ENCODE measurements at places on chromosomes 3 and 15. TPM values are rescaled to one million over a fixed set of nuclear protein-coding genes. Genes with fewer than 3 reads are reported as not detected.

GRCh38 chr3:171315919-171316318 lies 144.3 kb downstream of the TNIK start:
- H3K36me3 ChIP-seq, result no peaks in the 10 kb centered on the region
- H3K27ac ChIP-seq, result no peak overlapping the region
- H3K4me1 ChIP-seq, result peaks cover 6% of the 10 kb centered on the region
- no peak overlapping the region for H3K4me3 ChIP-seq

DNA sequence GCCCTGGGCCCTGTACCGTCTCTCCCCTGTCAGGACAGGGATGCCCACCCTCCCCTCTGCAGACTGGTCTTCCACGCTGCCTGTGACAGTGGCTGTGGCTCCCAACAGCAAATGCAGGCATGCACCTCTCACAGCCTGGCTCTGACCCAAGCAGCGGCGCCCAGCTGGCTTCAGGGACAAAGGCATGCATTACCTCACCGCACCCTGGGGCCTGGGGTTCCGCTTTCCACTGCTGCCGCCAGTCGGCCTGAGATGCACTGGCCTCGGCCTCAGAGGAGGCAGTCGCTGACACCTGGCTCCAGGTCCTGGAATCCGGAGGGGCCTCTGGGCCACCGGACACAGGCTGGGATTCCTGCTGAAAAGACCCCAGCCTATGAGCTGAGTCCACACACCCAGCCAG lies 70.3 kb downstream of the SCN5A start:
- H3K27ac ChIP-seq, result no peak overlapping the region
- no peaks in the 10 kb centered on the region for H3K27me3 ChIP-seq
- no peaks in the 10 kb centered on the region for H3K4me1 ChIP-seq
- DNase-seq, result peak; percentile 35
- no peak overlapping the region for H3K4me3 ChIP-seq
- no peaks in the 10 kb centered on the region for H3K36me3 ChIP-seq

- H3K27ac ChIP-seq, result no peak overlapping the region
- no peak for DNase-seq
- no peak overlapping the region for H3K4me3 ChIP-seq
- no peaks in the 10 kb centered on the region for H3K4me1 ChIP-seq
These were observed 17.5 kb downstream of the PLA2G4F start for GRCh38 chr15:42138968-42139386.

DNA sequence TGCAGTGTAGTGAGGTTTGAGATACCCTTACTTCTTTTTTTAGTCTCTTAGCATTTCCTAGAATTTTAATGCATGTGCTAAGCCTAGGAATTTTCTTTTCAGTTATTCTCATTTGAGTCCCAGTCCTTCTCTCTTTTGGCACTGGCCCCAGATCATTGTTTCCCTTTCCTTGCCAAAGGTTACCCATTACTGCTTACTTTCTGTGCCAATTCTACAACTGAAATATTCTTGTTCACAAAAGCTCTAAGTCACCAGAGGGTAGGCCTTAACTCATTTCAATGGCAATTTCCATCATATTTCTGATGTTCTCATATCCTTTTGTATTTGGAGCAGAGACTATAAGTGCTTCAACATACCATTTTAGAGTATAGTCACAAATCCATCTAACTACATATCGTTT lies 199.6 kb upstream of the CBLB start:
- H3K4me3 ChIP-seq, result no peak overlapping the region
- no peaks in the 10 kb centered on the region for H3K36me3 ChIP-seq
- DNase-seq, result no peak
- no peaks in the 10 kb centered on the region for H3K27me3 ChIP-seq
- no peak overlapping the region for H3K27ac ChIP-seq
- H3K4me1 ChIP-seq, result no peaks in the 10 kb centered on the region

DNA sequence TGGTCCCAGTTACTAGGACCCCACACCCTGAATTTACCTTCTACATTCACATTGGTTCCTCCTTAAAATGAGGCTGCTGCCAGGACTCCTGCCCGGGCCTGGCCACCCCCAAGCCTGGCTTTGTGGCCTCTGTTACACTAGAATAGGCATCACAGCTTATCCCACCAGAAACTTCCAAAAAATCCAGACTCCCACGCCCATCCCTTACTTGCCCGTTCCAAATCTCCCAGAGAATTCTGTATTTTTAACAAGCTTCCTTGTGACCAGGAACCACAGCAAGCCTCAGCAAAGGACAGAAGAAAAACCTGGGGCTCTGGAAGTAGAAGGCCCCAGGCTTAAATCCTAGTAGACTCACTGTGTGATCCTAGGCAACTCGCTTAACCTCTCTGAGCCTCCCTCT lies 36.0 kb upstream of the SLC6A1 start:
- no peak overlapping the region for H3K4me3 ChIP-seq
- DNase-seq, result no peak
- no peak overlapping the region for H3K27ac ChIP-seq
- no peaks in the 10 kb centered on the region for H3K4me1 ChIP-seq
- H3K27me3 ChIP-seq, result no peaks in the 10 kb centered on the region

DNA sequence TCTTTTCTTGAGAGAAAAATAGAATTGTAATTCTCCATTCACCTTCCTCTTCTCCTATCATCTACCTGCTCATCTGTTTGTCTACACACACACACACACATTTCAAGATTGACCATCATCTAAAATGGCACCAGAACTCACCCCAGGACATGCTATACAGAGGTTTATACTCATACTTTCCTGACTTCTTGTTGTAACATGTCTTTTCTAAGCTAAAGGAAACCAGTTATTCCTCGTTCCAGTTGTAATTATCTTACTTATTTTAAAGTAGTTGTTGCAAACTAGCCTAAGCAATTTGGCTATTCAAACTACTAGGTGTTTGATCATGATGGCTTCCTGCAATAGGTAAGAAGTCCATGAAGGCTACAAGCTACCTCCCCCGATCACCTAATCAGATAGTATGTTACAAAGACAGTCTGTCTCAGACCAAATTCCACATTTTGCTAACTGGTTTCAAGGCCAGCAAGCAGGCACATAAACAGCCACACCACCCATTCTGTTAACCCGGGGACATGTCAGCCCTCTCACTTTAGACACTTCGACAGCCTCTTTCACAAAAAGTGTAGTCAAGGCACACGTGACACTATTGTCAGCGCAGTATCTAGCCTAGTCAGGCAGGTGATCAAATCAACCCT lies 189.7 kb downstream of the SHQ1 start:
- DNase-seq, result no peak
- no peak overlapping the region for H3K27ac ChIP-seq
- H3K36me3 ChIP-seq, result no peaks in the 10 kb centered on the region

GRCh38 chr3:104429727-104430126 lies 937.0 kb upstream of the ALCAM start:
- no peak for DNase-seq
- peaks cover 17% of the 10 kb centered on the region for H3K4me1 ChIP-seq
- H3K27ac ChIP-seq, result no peak overlapping the region
- H3K4me3 ChIP-seq, result no peak overlapping the region
- H3K27me3 ChIP-seq, result no peaks in the 10 kb centered on the region

DNA sequence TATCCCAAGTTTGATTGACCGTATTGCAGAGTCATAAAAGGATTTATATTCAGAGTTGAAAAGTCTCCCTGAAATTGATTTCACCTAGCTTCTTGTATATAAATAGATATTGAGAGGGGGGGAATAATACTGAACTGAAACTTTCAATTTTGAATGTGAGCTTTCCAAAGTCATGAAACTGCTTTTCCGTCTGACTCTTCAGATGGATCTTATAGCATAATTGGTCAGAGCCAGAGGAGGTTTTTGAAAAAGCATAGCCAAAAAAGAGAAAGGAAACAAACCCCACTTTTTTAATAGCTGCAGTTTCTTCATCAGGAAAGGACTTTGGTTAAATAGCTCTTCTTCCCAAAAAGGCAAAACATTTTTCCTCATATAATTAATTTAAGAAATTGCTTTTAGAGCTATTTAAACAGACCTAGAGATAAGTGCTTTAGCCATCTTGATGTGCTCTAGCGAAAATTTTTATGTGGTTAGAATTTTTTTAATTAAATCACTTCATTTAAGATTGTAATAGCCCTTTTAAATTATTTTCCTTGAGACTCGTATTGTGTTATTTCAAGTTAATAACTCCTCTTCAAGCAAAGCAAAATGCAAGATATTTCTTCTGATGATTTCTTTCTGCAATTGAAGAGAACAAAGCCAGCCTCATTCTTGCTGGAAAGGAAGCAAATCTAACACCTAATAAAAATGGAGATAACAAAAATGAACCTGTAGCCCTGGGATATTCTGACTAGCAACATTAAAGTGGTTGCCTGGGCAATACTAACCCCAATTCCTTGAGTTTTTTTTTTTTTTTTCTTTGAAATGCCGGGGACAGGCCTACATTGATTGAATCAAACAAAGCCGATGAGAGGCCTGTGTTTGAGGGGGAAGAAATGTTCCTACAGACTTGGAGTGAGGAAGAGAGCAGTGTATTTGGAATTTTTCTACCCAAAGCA lies 173.6 kb downstream of the PTPRG start:
- H3K4me1 ChIP-seq, result peaks cover 16% of the 10 kb centered on the region
- H3K36me3 ChIP-seq, result no peaks in the 10 kb centered on the region
- H3K27ac ChIP-seq, result peak overlapping the region; percentile 59

DNA sequence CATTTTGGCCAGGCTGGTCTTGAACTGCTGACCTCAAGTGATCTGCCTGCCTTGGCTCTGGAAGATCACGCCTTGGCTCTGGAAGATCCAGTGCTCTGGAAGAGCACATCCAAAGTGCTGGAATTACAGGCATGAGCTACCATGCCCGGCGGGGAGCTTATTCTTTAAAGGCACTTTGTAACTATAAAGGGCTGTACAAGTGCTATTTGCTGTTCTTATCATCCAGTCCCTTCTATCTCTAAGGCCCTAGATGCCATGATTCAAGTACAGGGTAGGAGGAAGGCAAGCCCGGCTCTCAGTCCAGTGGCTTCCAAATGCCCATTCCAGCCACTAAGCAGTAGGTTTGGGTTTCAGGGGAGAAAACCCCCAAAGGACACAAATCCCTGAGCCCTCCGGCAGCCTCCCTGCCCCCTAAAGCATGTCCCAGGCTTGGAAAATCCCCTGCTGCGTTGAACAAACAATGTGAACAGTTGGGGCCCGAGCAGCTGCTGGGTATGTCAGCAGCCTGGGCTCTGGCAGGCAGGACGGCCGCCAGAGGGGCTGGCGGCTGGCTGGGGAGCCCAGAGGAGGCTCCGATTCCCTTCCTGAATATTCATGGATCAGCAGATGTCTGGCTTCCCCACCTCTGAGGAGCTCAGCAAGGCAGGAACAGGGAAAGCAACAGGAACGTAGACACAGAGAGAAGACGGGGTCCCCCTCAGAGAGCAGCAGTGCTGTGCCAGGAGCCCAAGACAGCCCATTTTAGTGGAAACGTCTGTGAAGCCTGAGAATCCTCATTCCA lies 7.7 kb downstream of the IGDCC4 start:
- no peaks in the 10 kb centered on the region for H3K27me3 ChIP-seq
- H3K27ac ChIP-seq, result peak overlapping the region; percentile 92
- peak; percentile 95 for DNase-seq
- H3K36me3 ChIP-seq, result no peaks in the 10 kb centered on the region
- H3K4me1 ChIP-seq, result peaks cover 92% of the 10 kb centered on the region

Gene PROS1
- 11.9 TPM for total RNA-seq

Gene CHL1
- 0.49 TPM for total RNA-seq

All from neural progenitor cell (in vitro differentiated cells).